HS-5 (cell line): ENCODE measurements at places on chromosomes 16 and 17.

DNA sequence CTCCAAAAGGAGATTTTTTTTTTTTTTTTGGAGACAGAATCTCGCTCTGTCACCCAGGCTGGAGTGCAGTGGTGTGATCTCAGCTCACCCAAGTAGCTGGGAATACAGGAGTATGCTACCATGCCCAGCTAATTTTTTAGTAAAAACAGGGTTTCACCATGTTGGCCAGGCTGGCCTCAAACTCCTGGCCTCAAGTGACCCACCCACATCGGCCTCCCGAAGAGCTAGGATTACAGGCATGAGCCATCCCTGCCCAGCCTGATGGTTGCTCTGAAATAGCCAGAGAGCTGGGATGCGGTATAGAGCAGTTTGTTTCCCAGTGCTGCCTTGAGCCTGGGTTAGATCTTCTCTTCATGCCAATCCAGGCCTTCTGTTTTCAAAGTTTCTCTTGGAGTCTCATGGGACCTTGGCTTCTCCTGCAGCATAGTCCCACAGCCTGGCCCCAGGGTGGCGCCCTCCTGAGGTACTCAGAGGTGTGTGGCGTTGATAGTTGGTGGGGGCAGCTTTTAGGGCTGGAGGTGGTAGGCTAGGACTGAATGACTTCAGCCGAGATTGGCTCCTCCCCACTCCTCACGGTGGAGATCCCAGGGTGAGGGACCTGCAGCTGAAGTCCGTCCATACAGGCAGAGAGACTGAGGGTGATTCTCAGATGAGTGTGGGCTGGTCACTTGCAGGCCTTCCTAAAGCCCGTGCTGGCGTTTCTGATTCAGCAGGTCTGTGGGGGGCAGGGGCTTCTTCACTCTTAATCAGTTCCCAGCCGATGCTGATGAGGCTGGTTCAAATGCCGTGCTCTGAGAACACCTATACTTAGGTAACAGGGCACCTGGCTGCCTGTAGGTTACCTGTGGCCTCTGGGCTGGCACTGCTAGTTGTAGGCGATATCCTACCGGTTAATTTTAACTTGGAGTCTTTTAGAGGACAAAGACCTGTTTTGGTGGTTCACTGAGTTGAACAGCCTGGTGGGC lies 52.0 kb downstream of the TNFRSF13B start:
- DNase-seq, result no peak

DNA sequence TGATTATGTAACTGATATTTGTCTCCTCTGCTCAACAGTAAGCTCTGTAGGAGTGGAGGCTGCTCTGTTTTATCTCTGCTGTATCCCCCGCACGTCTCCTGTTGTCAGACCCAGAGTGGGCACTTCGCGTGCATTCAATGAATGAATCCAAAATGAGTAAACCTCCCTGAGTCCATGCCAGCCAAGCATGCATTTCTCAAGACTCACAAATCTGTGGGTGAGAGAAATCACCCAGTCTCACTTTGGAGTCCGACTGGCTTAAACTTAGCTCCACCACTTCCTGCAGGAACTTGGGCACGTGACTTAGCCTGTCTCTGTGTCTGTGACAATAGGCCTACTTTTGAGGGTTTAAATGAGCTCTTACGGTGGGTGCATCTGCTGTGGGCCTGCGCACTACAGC lies 3.7 kb downstream of the PNPO start:
- DNase-seq, result no peak

DNA sequence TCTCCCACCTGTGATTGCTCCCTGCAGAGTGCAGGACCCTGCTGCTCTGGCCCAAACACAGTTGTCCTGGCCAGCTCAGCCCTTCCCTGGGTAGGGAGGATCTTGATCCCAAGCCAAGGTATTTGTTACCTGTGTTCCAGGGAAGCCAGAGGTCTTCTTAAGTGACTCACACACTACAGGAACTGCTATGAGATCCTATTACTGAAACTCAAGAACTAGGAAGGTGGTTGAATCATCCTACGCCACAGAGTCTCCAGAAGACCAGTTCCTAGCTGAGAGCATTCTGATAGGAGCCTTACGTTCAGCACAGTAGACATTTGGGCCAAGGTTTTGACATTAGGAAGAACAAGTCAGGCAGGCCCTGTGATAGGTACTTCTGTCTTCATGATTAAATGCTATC lies 12.0 kb downstream of the CHST6 start:
- no peak for DNase-seq

- no peak for DNase-seq
These were observed 30.1 kb downstream of the INTS2 start for GRCh38 chr17:61897548-61898180.

DNA sequence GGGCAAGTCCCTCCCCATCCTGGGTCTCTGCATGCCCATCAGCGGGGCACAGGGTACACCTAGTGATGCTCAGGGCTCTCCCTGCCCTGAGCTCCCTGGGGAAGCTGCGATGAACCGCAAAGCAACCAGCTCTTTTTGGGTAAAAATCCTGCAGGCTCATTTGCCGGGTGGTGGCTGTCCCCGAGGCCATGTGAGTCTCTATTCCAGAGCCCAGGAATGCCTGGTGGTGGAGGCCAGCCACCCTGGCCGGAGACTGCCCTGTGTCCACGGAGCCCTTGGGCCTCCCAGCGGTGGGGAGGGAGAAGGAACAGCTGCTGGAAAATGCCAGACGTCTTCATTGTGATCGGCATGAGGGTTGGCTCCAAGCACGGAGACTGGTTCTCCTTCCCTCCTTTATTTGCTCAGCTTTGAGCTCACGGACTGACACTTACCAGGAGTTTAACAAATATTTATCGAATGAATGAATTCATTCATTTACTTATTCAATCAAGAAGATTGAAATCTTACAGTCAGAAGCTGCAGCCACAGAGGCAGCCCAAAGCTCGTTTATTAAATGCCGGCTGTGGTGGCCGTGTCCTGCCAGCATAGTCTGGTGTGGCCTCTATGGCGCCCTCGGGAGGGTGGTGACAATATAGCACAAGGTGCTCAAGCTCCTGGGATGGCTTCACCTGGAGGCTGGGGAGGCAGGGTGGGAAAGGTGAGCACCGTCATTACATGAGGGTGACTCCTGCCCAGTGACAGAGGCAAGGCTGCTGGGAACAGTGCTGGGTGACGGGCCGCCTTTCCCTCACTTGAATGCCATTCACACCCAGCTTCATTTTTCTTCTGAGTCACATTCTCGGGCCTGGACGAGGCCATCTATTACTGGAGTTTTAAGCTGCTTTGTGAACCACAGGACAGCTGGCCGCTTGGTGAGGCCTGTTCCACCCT lies 31.1 kb upstream of the JPH3 start:
- DNase-seq, result no peak

GRCh38 chr17:81173052-81173761 lies 7.2 kb upstream of the AATK start:
- DNase-seq, result no peak

DNA sequence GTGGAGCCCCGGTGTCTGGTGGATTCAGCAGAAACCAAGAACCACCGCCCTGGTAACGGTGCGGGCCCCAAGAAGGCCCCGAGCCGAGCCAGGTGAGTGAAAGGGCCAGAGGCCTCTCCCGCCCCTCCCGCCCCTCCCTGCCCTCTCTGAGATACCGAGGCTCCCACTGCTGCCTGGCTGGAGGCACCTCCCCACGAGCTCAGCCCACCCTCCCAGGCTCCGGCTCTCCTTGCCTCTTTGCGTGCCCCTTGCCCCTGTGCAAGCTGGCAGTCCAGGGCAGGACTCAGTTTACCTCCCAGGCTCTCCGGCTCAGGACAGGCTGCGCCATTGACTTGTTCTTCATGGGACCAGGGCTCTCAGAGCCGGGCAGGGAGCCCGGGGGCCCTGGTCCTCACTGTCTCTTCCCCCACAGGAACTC lies 14.1 kb upstream of the MYO15B start:
- no peak for DNase-seq

DNA sequence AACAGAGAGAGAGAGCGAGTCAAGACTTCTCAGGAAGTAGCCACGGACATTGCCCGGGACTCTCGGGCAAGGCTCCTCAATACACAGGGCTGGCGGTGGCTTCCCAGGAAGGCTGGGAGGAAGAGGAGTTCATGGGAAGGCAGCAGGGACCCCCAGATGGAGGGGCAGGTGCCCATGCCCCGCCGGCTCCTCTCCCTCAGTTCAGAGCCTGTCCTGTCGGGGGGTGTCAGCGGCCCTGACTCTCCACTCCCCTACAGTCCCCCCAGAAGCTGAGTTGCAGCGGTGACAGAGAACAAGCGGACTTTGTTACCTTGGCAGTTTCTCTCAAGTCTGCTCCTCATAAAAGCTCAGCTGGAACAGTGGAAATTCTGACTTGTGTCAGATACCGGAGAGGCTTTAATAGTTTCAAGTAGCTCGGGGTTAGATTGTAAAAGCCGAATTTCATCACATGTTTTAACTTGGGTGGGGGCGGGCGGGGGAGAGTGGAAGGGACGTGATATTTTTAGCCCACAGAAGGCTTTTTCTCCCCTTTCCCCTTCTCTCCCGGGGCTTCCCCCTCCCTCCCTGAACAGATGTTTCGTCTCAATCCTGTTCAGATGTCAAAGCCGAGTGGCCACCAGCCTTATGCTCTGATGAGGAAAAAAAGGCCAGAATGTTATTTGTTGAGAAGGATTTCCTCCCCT lies 65.2 kb downstream of the NKD1 start:
- no peak for DNase-seq

DNA sequence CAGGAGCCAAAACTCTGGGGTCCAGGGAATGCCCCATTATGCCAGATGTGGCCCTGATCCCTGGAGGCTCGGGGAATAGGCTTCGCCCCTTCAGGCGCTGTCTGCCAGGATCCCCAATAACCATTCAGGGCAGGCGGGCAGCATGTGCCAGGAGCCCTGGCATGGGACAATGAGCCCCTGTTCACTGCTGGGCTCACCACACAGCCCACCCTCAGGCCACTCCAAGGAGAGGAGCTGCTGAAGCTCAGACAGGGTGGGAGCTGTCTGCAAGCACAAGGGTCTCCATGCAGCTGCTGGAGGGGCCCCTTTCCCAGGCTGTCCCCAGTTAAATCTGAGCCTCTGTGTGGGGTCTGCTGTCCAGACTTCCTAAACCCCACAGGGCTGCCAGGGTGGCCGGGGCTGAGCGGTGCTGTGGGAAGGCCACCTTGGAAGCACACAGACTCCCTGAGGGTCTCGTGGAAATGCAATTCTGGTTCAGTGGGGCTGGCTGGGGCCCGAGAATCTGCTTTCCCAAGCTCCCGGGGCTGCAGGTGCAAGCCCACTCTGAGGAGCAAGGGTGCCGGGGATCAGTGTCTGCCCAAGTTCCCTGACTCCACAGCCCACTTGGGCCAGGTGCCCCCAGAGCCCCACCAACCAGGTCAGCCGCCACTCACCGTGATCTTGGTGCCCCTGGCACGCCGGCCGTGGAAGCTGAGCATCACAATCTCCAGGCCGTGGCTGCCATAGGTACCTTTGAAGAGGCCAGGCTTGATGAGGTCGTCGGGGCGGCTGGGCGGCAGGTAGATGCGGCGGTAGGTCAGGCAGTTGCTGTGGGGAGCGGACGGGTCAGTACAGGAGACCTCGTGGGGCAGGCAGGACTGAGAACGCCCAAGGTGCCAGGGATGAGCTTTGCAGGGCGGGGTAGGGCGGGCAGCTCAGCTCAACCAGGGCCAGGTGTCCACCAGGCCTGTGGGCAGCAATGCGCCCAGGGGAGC lies 17.7 kb upstream of the C16orf95 start:
- DNase-seq, result no peak

DNA sequence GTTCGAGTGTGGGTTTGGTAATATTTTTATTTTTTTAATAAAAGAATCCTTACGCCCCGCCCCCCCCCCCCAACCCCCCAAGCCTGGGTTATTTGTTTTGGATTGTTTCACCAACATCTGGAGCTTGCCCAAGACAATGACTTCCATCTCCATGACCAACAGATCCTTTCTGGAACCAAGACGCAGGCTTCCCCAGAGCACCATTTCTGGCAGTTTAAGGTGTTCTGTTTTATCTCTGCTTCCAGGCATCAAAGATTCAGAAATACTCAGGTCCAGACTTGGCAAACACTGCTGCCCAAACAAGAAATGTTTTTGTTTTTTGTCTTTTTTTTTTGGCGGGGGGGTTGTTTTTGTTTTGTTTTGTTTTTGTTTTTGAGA lies 56.1 kb downstream of the PLXDC1 start:
- DNase-seq, result no peak

- no peak for DNase-seq
These were observed 21.0 kb upstream of the ITGAX start for GRCh38 chr16:31333686-31334649.

DNA sequence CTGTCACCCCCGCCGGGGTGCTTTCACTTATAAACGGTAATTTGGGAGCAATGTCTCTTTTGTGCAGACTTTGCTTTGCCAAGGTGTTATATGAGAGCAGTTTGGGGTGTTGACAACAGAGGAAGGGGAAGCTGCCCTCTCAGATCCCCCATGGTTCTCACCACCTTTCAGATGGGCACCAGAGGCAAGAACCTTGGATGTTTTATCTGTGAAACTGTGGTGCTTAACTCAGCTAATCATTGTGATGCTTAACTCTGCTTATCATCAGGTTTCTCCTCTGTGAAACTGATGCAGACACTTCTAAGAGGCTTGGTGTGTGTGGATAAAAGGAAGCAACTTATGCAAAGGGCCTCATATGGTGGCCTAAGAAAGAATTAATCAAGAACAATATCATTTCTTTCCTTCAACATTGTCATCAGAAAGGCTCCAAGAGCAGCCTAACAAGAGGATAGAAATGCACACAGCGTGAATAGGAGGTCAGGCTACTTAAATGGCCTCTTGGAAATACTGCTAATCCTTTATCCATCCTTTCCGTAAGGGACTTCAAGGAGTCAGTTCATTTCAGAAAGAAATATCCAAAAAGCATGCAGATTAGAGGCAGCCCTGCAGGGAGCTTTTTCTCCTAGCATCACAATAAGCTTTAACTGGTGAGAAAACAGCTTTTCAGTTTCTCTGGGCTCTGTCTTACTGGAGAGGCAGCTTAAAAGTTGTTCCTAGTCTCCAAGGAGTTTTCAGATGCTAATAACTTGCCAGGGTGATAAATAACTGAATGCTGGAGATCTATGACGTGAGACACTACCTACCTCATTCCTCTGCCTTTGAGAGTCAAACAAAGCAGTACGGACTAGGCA lies 55.1 kb upstream of the CLEC3A start:
- no peak for DNase-seq

- no peak for DNase-seq
These were observed 63.5 kb upstream of the PLCG2 start for GRCh38 chr16:81715358-81716196.
